ENCODE measurements at places on chromosomes 6 and 20.

- peak; percentile 47 for DNase-seq
Measured at GRCh38 chr6:95576218-95576997, 927 bp upstream of the MANEA start.

DNA sequence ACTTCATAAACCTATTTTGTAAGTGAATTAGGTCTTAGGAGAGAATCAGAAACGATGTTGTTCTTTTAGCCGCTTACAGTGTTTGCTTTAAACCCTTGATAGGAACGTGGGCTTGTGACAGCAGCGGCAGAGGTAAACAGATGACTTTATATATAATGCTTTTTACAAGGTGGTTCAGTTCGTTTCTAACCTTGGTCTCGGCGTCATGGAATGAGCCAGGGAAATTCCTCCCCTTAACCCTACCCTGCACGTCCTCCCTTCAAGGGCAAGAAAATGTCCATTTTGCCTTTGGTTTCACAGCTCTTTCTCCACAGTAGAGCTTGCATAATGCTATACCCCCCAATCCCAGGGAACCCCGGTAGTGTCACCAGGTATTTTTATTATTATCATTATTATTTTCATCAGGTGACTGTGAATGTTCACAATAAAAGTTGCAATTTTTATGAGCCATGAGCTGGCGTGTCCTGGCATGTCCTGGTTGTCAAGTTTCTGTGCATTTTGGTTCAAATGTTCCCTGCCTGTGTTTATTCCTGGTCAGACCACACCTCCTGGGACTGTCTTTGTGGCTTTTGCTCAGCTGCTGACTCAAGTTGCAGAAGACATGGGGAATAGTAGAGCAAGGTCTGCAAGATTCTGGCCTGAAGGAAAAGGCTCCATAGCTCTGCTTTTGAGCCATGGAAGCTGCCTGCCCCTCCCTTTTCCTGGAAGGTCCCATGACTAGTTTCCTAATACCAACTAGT lies 112.8 kb upstream of the BMP2 start:
- no peak for DNase-seq

DNA sequence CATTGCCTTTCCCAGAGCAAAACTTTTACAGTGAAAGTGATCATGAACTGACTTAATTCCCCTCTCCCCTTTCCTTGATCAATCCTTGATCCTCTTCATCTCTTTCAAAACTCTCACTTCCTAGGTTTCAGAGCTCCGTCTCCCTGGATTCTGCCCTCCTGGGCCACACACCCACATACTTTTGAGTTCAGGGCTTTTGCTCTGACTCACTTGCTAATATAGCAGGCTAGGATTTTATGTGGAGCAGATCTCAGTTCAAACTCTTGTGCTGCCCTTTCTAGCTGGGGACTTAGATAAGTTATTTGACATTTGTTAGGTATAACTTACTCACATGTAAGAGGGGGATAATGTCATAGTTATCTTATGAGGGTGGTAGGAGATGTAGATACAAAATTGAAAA lies 109.1 kb upstream of the MLIP start:
- no peak for DNase-seq

DNA sequence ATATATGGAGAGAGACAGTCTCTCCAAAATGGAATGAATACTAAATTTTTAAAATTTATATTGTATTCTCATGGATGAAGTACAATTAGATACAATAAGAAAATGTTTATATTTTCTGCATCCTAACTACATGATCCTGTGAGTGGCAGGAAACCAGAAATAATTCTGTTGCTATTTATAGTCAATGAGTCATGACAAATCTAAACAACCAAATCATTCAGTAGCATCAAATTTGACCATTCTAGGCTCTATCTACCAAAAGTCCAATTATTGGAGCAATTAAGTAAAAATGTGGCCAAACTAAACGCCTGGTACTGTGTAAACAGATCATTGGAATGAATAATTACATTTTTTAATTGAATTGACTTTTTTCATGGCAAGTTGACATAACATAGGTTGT lies 959.8 kb downstream of the EPHA7 start:
- no peak for DNase-seq

DNA sequence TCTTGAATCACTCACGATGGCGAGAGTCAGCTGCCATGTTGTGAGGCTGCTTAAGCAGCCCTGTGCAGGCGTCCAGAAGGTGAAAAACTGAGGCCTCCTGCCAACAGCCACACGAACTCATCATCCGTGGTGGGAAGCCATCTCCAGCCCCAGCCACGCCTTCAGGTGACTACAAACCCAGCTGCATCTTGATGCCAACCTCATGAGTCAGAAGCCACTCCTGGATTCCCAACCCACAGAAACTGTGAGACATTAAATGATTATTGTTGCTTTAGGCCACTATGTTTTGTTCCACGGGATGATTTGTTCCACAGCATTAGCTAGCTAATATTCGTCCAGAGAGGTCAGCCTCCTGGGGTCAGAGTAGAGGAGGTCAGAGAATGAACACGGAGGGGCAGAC lies 80.5 kb downstream of the SNX5 start:
- no peak for DNase-seq

DNA sequence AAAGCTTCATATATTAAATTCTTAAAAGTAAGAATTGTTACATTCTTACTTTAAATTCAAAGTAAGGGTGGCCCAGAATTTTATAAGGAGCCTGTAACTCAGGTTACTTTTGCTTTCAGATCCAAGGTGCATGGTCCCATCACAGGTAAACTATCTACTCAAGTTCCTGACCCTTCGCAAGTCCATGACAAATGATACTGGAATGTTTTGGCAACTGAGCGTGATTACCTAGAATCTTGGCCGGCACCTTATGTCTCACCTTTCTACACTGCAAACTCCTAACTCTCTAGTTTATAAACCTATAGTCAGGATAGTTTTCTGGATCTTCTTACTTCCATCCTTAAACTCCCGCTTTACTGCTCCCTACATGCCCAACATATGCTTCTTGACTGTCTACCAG lies 67.9 kb upstream of the HMGN3 start:
- DNase-seq, result no peak

DNA sequence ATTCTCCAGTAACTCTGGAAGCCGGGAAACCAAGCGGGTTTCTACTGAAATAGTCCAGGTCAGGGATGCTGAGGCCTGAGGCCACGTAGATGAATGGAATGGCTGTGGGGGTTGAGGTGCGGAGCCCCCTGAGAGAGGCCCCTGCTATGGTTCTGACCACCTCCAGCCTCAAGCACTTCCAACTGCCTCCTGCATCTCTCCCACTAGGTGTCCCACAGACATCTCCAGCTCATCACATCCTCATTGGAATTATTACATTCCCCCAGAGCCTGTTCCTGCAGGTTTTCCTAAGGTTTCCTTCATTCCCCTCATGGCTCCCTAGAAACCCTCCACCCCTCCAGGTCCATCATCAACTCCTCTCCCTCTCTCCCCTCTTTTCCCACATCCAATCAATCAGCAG lies 48.7 kb downstream of the UNC5CL start:
- DNase-seq, result no peak

DNA sequence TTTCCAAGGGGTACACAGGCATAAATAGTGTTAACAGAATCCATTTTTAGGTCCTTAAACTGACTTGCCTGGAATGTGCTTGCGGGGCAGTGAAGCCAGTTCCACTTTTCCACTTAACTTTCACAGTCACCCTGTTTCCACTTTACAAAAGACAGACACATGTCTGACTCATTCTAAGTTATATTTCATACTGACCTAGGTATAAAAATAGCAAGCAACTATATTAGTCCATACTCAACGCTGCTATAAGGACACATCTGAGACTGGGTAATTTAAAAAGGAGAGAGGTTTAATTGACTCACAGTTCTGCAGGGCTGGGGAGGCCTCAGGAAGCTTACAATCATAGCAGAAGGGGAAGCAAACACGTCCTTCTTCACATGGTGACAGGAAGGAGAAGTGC lies 88.2 kb downstream of the MTFR2 start:
- DNase-seq, result no peak

- no peak for DNase-seq
Measured at GRCh38 chr20:48184229-48184628, 398.9 kb upstream of the SULF2 start.

- DNase-seq, result no peak
Measured at GRCh38 chr6:31794294-31794865, 1.2 kb downstream of the VARS1 start.

DNA sequence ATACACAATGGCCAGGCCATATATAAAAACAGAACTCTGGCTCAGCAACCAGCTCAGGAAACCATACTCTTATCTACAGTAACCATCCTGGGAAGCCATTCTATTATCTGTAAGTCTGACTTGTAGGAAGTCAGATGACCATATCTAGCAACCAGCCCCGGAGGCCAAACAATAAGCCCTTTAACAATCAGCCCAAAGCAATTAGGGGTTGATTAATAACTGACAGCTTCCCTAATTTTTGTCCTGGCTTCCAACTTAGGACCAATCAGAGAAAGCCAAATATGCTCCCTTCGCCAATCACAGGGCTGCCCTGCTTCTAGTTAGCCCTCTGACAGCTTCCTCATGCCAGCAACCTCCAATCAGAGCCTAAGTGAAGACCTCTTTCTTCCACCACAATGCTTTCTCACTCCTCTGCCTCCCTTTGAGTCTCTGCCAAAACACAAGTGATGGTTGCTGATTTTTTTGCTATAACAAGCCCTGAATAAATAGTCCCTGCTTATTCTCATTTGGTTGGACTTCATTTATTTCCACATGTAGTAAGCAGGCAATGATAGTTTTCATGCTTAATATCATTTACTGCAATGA lies 37.8 kb upstream of the STXBP5 start:
- DNase-seq, result no peak

GRCh38 chr6:35552285-35552917 lies 39.7 kb upstream of the TULP1 start:
- no peak for DNase-seq

GRCh38 chr6:94045099-94045829 lies 625.9 kb upstream of the EPHA7 start:
- no peak for DNase-seq

DNA sequence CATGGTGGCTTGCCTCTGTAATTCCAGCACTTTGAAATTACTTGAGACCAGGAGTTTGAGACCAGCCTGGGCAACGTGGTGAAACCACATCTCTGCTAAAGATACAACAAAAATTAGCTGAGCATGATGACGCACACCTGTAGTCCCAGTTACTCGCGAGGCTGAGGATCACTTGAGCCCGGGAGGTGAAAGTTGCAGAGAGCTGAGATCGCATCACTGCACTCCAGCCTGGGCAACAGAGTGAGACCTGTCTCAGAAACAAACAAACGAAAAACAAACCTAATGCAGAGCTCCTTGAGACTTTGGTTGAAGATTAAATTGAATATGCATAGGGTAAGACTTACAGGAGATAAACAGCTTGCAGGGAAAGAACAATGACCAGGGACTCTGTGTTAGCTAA lies 80.8 kb downstream of the SCAF8 start:
- no peak for DNase-seq

DNA sequence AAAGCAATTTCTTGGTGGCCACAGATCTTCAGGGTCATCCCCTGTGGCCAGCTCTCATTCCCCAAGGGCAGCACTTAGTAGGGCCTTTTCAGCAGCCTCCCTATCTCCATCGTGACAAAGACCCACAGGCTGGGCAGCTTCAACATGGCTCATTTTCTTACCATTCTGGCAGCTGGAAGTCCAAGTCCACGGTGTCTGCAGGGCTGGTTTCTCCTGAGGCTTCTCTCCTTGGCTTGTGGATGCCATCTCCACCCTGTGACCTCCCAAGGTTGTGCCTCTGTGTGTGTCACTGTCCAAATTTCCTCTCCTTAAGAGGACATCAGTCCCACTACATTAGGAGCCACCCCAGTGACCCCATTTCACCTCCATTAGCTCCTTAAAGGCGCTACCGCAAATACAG lies 161.7 kb downstream of the CDH4 start:
- DNase-seq, result no peak

DNA sequence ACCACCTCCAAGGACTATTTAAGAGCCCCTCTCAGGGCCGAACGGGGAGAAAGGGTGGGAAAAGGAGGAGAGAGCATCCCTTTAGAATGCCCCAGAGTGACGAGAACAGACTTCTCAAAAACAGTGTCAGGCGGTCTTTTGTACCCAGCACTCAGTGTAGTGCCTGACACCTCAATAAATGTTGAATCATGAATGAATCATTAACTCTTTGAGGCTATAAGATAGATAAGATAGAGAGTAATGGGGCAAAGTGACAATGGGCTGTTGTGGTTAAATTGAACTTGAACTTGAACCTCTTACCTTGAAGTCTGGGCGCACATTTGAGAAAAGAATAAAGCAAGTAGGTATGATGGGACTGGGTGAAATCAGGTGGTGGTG lies 7.4 kb downstream of the TCF21 start:
- DNase-seq, result no peak

GRCh38 chr6:106790149-106790770 lies 160.9 kb downstream of the QRSL1 start:
- DNase-seq, result no peak

- DNase-seq, result no peak
Measured at GRCh38 chr6:21501021-21501354, 92.6 kb upstream of the SOX4 start.

DNA sequence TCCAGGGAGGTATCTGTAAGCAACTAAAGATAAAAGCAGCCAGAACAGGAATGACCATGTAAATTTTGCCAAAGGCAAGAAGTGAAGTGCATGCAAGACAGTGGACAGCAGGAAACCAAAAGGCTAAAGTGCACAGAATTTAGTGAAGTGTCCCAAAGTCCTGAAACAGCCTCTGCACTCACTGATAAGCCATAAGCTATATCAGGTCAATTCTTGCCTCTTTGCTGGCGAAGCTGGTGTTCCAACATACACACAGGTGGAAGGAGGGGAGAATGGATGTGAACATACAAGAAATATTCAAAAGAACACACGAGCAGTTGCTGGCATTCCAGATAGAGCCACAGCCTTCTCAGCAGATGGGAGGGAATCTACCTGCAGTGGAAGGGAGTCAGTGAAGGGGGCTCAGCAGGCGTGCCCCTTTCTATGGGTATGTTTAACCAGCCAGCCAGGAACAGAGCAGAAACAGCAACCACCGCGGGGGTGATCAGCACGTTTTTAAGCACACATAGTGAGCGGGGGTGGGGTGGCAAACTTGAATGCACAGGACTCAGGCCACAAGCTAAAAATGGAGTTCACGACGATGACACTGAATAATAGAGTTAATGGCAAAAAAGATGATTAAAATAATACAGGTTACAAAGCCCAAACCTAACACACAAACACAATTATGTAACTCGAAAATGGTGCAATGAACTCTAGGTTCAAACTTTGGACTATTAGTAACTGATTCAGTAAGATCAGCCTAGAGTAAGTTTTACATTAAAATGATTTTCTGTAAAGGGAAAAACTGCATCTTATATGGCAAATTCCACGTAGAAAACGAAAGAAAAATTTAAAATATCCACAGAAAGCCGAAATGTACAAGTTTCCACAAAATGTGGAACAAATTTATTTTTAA lies 1.2 kb downstream of the ECI2 start:
- peak; percentile 44 for DNase-seq

Data from hippocampal formation (tissue), 2 donors.